GM12891 (cell line): ENCODE measurements at places on chromosomes 2 and 18.
A peak's percentile ranks its signal among the peaks of the same experiment; 100 is the strongest.

DNA sequence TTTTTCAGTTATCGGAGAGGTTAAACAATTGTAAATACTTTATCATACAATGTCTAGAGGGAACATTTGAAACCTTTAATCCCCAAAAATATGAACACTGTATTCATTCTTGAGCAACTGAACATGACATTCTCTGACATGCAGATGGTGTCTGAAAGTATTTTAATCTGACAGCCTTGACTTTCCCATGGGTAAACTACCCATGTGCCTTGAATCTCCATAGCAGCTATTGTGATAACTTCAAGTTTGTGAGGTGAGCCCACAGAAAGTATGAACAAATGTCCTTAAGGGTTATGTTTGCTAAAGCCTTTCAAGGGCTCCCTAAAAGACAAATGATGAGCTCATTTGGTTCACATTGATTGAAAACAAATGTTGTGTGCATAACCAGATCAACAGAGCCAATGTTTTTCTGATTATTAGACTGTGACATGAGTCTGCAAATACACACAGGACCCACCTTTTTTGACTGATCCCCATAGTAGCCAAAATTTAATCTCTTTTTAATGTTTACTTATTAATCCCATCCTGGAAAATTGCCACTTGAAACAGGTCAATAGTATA, 1326.0 kb downstream of the LRP1B start:
- DNase-seq, result no peak

- no peak for DNase-seq
These were observed 41.1 kb downstream of the LIMS1 start for GRCh38 chr2:108575132-108575966.

GRCh38 chr2:159710601-159711180, 1.6 kb upstream of the MARCHF7 start:
- DNase-seq, result no peak

DNA sequence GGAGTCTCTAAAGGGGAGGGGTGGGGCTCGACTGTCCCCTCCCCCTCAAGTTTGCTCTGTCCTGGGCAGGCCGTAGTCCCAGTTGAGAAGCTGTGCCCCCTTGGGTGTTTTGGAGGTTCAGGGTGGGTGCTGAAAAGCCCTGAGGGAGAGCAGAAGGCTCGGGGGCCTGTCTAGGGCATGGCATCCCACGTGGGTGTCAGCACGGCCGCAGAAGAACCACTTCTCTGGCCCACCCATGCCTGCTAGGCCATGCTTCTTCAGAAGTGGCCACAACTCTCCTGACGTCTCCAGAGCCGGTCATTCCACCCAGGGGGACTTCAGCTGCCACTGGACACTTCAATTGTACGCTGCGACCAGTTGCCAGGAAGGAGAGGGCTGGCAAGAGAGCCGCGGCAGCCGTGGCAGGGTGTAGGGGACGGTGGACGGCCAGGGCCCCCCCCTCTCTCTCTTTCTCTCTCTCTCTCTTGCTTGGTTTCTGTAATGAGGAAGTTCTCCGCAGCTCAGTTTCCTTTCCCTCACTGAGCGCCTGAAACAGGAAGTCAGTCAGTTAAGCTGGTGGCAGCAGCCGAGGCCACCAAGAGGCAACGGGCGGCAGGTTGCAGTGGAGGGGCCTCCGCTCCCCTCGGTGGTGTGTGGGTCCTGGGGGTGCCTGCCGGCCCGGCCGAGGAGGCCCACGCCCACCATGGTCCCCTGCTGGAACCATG, at the start of gene INPP5D:
TSS of gene INPP5D (plus strand) at position 546 of the 704 bp plus-strand sequence. CDS start at position 683, 137 bp downstream.
- peak; percentile 75 for DNase-seq

DNA sequence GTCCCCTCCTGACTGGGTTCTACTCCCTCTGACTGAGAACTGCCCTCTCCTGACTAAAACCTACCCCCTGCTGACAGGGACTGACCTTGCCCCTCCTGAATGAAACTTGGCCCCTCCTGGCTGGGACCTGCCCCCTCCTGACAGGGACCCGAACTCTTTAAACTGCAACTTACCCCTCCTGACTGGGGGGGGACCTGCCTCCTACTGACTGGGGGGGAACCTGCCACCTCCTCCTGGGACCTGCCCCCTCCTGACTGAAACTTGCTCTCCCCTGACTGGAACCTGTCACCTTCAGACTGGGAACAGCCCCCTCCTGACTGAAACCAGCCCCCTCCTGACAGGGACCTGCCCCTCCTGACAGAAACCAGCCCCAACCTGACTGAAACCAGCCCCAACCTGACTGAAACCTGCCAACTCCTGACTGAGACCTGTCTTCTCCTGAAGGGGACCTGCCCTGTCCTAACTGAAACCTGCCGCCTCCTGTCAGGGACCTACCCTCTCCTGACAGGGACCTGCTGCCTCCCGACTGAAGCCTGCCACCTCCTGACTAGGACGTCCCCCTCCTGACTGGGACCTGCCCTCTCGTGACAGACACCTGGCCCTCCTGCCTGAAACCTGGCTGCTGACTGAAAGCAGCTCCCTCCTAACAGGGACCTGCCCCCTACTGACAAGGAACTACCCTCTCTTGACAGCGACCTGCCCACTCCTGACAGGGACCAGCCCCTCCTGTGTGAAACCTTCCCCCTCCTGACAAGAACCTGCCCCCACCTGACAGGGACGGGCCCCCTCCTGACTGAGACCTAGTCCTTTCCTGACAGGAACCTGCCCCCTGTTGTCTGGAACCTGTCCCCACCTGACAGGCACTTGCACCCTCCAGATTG, 87.1 kb downstream of the PXDN start:
- no peak for DNase-seq

GRCh38 chr2:62705007-62705829, at the start of gene EHBP1:
Gene EHBP1 (plus strand): TSS chr2:62705713. CDS start chr2:62707192, 1,479 bp downstream.
- peak; percentile 85 for DNase-seq

DNA sequence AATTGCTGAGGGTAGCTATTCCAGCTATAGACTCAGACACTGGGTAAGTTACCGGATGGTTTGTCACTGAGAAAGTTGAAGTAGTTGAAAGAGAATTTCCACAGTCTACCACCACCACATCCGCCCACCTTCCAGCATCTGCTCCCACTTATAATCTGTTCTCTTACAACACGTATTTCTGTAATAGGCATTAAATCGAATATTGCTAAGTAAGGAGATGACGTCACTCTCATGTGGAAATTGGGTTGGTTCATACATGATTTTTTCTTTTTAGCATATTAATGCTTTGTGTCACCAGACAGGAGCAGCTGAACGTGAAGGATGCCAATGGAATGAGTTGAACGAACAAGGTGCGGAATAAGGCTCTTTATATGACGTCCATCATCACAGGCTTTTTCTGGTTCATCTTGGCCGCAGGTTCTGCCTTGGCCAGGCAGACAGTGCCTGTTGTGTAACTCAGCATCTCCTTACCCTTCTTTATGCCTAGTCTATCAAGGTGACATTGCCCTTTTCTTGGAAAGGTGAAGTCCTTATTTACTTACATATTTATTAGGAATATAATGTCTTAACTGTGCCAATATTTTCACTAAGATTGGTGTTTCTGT, 45.9 kb downstream of the THUMPD2 start:
- DNase-seq, result no peak

DNA sequence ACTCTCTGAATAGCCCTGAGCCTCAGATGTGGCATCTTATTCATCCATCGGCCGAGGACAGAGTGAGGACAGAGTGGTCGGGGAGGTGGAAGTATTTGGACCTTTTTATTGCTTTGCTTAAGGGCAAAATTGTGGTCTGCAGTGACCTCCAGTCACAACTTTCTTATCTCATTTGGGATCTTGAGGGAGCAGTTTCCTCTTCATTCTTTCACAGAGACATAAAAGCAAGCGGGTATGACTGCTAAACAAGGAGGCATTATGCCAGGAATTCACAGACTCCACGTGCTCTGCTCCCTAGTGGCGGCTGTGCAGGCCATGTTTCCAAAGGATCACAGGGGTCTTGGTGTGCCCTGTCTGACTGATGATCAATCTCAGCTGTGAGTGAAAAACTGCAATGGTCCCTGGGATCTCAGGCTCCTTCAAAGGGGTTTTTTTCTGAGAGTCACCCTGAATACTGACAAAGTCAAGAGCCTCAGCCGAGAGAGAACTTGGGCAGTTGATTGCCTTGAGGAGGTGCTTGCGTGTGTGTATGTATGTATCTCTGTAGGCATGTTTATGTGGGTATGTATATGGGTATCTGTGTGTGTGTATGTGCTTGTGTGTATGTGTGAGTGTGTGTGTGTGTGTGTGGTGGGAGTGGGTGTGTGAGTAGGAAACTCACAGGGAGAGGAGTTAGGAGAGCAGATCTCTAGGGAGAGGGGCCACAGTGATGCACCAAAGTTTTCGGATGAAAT, 47.7 kb downstream of the RAPGEF4 start:
- DNase-seq, result no peak

- DNase-seq, result no peak
These were observed 67.5 kb upstream of the AMMECR1L start for GRCh38 chr2:127953128-127953718.

- DNase-seq, result no peak
These were observed 234.0 kb downstream of the ACKR3 start for GRCh38 chr2:236803621-236804020.
